ENCODE measurements at places on chromosomes 7 and 10.

DNA sequence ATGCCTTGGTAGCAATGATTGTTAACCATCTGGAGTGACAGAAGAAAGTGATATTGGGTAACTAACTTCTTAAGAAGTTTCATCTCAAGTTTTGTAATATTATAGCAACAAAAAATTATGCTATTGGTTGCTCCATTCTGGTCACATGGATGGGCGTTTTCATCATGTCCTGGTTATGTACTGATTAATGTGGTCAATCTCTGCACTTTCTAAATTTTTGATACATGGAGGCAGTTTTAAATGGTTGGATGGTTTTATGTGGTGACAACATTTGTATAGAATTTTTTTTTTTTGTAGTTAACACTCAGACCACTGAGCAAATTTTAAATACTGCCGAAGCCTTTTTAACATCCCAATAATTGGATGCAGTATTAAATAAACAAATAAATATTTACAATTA is 55.2 kb upstream of the CCAR1 start:
- DNase-seq = no peak

GRCh38 chr10:110225756-110226542 is 18.5 kb downstream of the MXI1 start:
- DNase-seq = peak; percentile 81

DNA sequence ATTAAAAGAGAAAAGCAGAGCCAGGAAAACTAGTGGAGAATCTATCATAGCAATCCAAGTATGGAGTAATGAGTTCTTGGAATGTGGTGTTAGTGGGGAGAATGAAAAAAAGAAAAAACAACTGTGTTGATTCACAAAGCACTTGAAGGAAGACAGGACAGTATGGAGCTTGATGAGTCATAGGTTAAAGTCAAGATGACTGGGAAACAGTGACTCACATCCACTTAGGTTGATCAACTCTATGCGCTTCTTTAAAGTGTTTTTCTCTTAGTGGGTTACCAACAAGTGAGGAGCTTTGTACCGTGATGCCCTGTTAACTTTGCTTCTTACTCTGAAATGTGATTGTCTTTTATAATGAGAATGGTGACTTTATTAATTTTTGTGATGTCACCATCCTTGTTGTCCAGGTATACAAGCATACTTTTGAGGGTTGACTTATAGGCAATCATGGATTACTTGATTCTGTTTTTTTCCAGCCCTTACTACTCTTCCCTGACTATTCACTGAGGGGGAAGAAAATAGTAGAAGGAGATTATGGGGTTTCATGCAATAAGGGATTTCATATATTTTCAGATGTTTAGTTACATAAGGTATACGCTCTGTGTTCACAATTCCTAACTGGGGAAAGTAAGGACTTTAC is 32.1 kb upstream of the MDFIC start:
- no peak for DNase-seq

DNA sequence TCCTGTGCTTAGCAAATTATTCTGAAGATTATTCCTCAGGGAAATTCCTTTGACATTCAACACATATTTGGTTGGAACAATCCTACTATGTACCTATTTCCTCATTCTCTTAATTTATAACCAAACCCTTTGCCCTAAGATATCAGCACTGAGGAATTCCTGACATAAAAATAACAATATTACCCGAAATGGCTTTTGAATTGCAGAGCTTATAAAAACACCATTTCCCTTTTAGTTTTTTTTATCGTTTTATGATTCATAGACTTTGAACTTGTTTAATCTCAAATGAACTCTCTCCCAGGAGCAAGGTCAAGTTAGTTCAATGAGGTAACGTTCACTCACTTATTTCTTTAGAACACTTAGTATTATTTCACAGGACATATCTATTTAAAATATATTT is 7.7 kb upstream of the ABCB1 start:
- no peak for DNase-seq

DNA sequence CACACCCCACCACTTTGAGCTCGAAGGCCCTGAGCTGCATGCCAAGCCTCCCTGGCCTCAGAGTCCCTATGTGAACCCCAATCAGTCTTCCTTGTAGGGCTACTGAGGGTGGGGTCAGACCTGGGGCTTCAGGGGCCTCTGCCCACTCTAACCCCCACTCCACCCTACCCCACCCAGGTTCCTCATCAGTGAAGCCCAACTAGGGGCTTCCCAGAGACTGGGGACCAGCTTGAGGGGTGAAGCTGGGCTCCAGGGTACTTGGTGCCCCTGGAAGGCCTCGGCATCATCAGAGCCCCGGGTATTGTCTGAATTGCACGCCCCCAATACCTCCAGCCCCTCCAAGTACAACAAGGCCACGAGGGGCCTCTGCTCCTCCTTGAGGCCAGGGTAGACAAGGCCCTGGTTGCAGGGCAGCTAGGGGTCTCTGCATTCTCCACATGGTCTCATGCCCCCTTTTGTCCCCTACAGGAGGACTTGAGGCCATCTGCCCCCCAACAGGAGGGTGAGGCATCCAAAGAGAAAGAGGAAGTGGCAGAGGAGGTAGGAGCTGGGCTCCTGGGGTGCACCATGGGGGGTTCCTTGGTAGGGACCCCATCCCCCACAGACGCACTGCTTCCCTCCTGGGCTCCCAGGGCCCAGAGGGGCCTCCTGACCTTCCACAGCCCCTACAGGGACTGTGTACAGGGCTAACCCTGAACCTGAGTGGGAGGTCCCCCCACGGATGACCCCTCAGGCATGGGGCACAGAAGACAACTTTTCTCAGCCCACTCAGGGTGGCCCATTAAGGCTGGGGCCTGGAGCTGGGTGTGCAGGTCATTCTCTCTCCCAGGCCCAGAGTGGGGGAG is 4.0 kb downstream of the SNCG start:
- DNase-seq = no peak

GRCh38 chr10:110162741-110163145 is 44.7 kb upstream of the MXI1 start:
- no peak for DNase-seq

DNA sequence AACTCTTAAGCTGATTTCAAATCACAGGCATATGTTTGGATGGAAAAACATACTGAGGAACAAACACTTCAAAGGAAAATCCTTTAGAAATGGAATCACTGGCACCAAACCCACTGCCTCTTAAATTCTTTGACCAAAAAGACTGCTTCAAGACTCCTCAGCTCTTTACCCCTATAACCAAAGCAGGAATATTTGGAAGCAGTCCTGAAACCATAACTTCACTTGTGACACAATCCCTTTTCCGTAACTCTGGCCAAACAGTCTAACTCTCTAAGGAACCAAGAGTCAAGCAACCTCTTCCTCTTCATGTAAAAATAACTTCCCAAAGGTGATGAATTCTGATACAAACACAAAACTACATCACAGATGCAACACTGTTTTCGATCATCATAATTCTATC is 104.3 kb downstream of the MTERF1 start:
- DNase-seq = no peak

DNA sequence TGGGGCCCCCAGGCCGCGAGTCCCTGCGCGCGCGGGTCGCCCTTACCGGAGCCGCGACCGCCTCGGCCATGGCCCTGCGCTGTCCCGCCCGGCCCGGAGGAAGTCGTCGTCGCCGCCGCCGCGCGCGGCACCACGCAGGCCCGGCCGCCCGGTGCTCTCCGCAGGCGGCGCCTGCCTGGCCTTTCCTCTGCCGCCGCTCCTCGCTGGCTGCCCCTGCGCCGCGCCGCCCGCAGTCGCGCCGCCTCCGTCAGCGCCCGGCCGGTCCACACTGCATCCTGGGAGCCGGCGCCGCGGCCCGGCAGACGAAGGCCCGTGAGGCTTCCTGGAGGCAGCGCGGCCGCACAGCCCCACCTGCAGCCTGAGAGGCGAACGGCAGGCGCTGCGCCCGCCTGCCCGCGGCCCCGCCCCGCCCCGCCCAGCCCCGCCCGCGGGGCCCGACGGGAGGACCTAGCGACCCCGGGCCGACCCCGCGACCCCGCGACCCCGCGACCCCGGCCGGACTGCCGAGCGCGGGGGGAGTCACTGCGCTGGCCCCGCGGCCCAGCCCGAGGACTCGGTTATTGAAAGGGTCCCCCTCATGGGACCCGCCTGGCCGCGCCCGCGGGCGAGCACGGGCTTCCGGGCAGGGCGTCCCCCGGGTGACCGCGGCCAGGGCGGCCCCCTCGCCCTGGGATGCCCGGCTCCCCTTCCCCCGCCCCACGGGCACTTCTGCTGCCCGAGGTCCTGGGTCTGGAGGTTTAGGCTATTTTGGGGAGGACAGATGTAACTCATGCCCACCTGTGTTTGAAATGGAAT is at the start of gene ZNF746:
Gene ZNF746, minus strand, starts transcription at position 343 of the 795 bp plus-strand sequence. Its CDS starts 273 bp downstream, at position 70.
- peak; percentile 63 for DNase-seq

DNA sequence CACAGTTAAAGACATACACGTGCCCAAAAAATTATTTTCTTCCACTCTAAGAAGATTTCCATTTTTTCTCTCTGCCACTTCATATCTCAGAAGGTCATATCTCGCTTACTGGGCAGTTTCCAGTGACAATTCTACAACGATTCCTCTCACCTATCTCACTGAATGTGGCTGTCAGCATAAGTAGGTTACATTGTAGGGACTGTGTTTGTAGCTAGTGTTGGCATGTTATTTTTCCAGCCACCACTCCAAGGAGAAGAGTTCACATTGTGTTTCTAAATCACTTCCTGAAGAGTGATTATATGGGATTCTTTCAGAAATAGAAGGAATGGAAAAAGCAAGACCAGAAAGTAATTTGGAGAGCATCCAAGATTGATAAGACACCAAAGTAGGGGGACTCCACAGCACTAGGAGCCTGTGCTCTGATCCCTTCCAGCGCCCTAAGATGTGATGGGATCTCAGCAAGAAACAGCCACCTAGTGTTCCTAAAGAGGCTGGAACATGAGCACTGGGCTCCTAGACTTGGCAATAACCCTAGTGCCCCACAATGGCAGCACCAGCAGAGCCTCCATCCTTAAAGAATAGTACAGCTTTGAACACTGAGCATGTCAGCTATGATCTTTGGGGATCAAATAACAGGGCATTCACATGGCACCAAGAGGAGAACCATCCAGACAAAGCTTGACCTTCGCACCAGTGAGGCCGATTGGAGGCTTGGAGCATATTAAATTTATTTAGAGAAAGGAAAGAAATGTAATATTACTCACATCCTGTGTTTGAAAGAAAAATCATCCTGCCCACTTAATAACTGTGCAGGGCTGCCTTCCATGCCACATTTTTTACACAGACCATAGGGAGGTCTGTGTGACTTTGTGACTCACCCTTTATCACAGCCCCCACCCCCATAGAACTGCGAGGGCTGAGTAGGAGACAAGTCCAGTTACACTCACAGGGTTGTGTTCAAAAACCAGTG is 51.8 kb downstream of the CAV1 start:
- DNase-seq = no peak

DNA sequence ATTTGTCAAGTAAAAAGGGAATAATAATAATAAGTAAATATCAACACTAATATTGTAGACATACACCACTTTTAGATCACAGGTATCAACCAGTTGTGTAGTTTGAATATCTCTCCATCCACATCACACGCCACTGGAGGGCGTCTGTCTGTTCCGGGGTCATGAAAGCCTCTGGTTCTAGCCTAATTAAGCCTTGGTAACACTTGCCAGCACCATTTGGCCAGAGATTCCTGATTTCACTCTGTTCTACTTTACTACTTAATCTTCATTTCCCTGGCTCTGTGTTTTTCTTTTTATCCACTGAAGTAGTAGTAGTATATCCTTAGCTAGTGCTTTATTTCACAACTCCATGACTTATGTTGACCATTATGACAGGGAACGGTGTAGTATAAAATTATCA is 285.6 kb upstream of the POM121L12 start:
- DNase-seq = no peak
